ENCODE measurements at places on chromosomes 1 and 21.

DNA sequence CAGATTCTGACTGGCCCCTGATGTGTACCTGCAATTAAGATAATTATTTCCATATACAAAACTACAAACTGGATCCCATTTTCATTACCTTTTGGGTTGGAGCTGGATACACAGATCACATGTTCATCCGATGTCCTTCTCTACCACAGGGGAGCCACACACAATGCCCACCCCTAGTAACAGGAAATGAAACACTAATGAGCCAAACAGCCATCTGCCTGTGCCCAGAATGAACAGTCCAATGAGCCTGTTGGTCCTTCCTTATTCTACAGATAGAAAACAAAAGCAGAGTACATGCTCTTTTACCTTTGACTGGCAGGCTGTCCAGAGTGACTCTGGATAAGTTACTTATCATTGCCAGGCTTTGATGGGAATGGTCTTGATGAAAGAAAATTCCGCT is 68.6 kb downstream of the SIPA1L2 start:
- DNase-seq: no peak

DNA sequence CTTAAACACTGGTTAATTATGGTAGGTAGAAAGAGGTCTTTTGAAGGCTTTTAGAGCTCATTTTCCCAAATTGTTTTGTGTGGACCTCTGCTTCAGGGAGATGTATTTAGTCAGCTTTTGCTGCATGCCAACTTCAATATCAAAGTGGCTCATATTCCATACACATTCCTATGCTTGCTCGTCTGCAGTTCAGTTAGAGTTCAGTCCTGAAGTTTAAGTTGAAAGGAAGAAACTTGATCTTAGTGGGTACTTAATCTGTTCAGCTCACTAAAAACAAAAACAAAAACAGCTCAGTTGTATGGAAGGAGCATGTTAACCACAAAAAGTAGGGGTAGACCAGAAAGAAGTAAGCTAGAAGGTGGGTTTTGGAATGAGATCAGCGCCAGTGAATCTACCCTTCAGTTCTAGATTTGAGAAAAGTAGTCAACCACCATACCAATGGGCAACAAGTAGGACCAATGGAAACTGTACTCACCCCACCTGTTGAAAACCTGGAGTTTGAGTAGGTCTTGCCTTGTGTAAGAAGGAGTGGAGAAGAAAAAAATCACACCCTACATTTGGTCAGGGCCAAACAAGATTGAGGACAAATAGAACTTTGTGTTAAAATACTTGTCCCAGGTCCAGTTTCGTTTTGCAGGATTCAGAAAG is 58.0 kb downstream of the LEPR start:
- DNase-seq: no peak

DNA sequence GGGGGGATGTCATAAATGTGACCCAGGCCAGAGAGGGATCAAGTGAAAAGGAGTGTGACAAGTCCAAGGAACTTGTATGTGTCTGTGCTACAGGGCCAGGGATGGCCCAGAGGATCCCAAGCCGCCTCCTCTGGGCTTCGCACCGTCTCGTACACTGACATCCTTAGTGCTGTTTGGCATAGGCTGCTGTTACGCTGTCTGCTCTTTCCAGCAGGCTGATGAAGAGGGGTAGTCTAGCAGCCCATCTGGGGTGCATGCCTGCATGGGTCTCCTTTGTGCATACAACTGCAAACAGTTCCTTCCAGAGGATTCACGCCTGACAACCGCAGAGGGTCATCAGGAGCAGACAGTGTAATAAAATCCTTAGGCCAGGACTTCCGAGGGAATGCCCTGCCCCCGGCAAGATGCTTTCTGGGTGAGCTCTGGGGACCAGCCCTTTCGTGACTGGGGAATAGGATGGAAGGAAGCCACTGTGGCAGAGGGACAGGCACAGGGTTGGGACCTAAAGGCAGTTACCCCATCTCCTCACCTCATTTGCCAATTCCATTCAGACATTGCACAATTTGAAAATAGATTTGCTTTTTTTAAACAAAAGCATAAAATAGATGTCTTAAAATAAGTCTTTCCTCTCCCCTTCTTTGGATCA is 6.3 kb upstream of the GOLT1A start:
- no peak for DNase-seq

DNA sequence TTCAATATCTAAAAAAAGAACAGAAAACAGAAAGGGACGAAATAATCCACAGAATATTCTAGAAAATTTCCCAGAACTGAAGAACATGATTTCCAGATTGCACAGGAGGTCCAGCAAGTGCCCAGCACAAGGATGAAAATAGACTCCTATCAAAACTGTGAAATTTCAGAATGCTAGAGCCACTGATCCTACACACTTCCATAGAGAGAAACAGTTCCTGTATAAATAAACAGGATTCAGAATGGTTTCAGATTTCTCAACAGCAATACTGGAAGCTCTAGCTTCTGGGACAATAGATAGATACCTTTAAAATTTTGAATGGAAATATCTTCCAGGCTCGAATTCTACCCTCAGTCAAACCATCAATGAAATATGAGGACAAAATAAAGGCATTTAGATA is 4.6 kb downstream of the TARBP1 start:
- DNase-seq: no peak

DNA sequence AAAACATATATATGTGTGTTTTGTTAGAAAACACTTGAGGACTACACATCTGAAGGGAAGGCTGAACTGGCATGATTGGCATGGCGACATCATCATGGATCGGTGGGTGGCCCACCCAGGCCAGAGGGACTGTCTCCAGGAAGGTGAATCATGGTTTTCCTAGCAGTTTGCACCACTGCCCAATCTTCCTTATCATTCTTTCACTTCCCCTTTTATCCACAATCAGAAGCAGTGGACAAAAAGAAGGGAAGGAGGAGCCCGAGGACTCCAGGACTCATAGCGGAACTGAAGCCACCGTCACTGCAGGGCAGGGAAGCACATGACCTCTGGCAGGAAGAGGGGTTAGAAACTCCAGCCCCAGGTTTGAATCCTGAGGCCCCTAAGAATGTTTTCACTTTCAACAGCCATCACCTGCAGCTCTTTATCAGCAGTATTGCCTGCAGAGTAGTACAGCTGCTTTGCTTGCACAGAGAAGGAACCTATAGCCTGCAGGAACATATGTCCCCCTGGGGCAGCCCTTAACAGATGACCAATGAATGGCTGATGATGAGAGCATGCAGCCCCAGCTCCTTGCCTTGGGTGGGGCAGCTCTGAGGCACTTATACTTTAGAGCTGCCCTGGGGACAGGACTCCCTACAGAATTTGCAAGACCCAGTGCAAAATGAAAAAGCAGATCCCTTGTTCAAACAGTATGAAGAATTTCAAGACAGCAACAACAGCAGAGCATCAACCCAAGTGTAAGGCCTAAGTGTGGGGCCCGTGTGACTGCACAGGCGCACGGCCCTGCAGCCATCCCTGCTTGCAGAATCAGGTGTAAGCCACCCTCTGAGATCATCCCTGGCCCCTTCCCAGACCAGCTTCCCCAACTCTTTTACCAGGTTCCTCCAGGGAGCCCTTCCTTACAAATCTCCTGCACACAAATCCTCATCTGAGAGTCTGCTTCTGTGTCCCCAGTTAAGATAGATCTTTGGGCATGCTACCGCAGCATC is 241.8 kb upstream of the IRF2BP2 start:
- DNase-seq: no peak

- DNase-seq: no peak
These were observed 314.8 kb upstream of the C1orf174 start for GRCh38 chr1:4214826-4215225.

- DNase-seq: no peak
These were observed 46.0 kb downstream of the UBIAD1 start for GRCh38 chr1:11318982-11319381.

- DNase-seq: no peak
These were observed 263.9 kb downstream of the DNM3 start for GRCh38 chr1:172105230-172105629.

GRCh38 chr21:16534408-16535101 is 804.8 kb downstream of the USP25 start:
- no peak for DNase-seq

DNA sequence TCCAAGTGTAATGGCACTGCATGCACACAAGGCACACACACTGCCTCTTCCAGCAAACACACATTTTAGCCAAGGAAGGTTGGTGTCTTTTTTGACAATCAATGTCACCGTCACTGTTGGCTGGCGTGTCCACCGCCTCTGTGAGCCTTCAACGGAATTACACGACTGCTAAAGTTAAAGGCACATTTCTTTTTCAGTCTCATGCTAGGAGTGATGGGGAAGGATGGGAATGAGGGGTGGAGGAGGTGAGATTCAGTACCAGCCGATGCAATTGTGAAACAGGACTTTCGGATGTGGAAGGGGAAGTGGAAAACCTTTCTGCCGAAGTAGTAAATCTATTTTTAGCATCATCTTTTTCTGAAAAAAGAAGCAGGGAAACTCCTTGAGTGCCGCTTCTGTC is 1.4 kb downstream of the ELAVL4 start:
- DNase-seq: no peak

DNA sequence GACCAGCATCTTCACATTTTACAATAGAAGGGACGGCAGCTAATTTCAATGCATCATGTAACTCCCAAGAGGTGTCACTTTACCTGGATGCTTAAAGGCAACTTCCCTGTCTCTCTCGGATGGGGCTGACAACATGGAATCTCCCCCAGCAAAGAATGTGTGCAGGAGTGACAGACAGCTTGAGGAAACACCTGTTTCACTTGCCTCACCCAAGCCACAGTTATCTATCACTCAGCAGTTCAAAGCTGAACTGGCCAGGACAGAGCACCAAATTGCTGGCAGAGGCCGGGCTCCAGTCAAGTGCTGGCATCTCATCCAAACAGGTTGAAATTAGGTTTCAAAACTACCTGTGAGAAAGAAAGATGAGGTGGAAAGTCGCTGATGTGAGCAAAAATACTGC is 538.0 kb upstream of the PLXNA2 start:
- DNase-seq: no peak

- no peak for DNase-seq
These were observed 60.1 kb upstream of the ECE1 start for GRCh38 chr1:21350202-21350885.

Measured in activated T-cell treated with anti-CD3 and anti-CD28 coated beads for 24 hours (primary cell).